ENCODE measurements at places on chromosomes 11 and 22. TPM values are rescaled to one million over a fixed set of nuclear protein-coding genes. Genes with fewer than 3 reads are reported as not detected.
A peak's percentile ranks its signal among the peaks of the same experiment; 100 is the strongest.

MS4A7 gene
- 0.57 TPM for total RNA-seq

OR5A1 gene
- total RNA-seq: 0.08 TPM

CRYBB1 gene
- 0.75 TPM for total RNA-seq

BBOX1 gene
- 11.4 TPM for total RNA-seq

GRCh38 chr11:28169816-28170215, 61.6 kb downstream of the METTL15 start:
- ATAC-seq: no peak

DNA sequence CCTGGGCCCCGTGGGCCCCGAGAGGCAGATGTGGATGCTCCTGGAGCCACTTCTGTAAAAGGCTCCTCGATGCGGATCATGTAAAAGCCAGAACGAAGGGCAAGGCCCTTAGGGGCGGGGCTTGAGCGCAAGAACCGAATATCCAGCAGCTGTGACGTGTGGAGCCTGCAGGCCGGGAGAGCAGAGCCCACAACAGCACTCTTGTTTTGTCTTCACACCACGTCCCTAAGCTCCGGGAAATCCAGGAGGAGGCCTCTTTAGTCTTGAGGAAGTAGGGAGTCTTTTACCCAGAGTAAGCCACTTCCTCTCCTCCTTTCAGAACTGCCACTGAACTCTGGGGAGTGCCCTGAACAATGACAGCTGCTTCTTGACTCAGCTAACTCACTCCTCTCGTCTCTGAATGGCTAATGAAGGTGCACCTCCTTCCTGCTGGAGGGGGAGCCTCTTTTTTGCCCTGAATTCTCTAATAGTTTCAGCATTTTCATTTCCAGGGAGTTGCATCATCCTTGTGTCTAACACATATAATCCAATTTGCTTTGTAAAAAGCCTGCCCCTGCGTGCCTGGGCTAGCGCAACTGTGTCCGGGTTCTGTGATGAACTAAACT, 12.5 kb downstream of the L3MBTL2 start:
- peak; percentile 97 for ATAC-seq

DNA sequence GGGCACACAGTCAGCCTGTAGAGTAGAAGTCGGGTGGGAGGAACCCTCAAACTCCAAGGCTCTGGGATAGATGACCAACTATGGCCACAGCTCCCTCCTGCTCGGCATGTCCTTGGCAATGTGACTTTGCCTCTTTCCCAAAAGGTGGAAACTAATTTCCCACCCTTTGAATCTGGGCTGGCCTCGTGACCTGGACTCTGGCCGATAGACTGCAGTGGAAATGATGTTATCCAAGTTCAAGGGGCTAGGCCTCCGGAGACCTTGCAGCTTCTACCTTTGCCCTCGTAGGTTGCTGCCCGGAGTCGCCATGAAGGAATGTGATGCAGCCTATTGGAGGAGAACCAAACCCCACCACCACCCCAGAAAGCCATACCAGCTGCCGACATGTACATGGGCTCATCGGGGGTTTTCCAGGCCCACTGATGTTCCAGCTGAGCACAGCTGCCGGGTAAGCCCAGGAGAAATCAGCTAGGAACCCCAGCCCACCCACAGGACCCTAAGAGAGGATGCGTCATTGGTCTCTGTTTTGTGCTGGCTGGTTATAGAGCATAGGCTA, 30.4 kb downstream of the KCNJ4 start:
- ATAC-seq: no peak

- ATAC-seq: no peak
These were observed 45.5 kb upstream of the NARS2 start for GRCh38 chr11:78620159-78620558.

- no peak for ATAC-seq
These were observed 1164.7 kb downstream of the LRRC4C start for GRCh38 chr11:40294741-40295140.

GRCh38 chr11:41878095-41878494, 418.6 kb upstream of the LRRC4C start:
- no peak for ATAC-seq

Data from motor neuron (in vitro differentiated cells).